Adrenal gland (tissue), 19 donors: ENCODE measurements at places on chromosomes 13 and 19. TPM values are rescaled to one million over a fixed set of nuclear protein-coding genes. Genes with fewer than 3 reads are reported as not detected.
A peak's percentile ranks its signal among the peaks of the same experiment; 100 is the strongest.

DNA sequence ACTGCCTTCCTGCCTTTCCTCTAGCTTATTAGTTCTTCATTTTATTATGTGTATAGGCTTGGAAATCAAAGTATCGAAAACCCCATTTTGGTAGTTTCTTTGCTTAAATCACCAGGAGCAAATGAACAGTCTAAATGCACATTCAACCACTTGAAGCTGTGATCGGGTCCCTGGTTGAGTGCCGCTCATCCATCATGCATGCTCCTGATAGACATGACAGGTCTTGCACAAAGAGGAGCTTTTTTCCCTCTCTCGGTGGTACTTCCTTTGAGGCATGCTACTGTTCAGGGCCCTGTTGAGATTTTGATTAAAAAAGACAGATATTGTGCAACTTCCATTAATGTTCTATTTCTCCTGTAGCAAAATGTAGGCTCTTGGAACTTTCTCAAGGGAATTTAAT is 185.8 kb downstream of the OLFM4 start:
- no peak for DNase-seq

- no peak for DNase-seq
These were observed 12.2 kb downstream of the TJP3 start for GRCh38 chr19:3720349-3720917.

DNA sequence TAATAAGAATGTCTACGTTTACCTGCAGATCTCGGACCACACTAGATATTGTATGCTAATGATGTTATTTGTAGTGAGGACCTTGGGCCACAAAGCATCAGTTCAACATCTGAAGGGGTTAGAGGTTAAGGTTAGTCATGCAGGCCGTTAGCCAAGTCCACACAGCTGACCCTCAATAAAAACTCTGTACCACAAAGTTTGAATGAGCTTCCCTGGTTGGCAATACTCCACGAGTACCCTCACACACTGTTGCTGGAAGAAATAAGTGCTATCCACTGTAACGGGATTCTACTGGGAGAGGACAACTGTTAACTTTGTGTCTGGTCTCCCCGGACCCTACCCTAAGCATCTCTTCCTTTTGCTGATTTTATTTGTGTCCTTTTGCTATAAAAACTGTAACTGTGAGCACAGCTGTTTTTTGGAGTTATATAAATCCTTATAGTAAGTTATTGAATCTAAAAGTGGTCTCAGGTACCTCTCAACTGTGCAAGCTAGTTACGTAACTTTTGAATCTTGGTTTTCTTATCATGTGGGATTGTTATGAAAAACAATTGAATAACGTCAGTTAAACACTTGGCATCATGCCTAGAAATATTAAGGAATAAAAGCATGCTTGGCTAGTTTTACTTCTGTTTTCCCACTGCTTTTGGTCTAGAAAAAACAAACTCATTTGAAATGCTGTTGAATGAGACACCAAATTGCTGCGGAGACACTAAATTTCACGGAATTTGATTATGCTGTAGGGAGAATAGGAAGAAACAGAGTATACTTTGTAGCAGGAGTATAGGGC is 181.5 kb downstream of the DNAJC3 start:
- no peak for DNase-seq

Gene RASGRP4
- total RNA-seq = 8.3 TPM

- no peak for DNase-seq
These were observed 4.2 kb upstream of the RPS11 start for GRCh38 chr19:49491804-49492572.

Gene PRR12
- total RNA-seq = 25.8 TPM

Gene TNFRSF19
- total RNA-seq = 2.1 TPM

- DNase-seq = no peak
These were observed 1.5 kb downstream of the SMAD9 start for GRCh38 chr13:36918246-36919131.

DNA sequence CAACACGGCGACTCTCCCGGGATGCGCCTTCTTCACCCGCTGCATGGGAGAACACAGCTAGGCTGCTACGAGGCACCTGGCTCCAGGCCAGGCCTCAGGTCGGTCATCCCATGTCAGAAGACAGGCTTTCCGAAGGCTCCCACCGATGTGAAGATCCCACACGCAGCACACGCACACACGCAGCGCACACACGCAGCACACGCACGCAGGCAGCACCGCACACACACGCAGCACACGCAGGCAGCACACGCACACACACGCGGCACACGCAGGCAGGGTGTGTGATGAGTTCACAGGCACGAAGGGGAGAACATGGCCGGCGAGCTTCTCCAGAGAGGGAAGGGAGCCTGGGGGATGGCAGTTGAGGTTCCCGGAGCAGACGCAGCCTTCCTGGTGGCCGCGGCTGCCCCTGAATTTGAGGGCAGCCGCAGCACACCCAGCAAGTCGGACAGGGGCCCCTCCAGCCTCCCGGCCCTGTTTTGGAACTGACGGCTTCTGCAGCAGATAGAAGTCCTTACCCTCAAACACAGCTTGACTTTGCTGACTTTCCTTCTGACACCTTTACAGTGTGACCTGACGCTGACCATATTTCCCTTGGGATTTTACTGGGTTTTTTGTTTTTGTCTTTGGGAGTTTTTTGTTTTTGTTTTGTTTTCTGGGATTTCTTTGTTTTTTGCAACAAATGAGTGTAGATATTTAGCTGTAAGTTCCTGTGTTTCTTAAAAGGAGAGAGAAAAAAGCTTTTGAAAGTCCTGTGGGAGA is 55.9 kb downstream of the RASA3 start:
- DNase-seq = peak; percentile 9

DNA sequence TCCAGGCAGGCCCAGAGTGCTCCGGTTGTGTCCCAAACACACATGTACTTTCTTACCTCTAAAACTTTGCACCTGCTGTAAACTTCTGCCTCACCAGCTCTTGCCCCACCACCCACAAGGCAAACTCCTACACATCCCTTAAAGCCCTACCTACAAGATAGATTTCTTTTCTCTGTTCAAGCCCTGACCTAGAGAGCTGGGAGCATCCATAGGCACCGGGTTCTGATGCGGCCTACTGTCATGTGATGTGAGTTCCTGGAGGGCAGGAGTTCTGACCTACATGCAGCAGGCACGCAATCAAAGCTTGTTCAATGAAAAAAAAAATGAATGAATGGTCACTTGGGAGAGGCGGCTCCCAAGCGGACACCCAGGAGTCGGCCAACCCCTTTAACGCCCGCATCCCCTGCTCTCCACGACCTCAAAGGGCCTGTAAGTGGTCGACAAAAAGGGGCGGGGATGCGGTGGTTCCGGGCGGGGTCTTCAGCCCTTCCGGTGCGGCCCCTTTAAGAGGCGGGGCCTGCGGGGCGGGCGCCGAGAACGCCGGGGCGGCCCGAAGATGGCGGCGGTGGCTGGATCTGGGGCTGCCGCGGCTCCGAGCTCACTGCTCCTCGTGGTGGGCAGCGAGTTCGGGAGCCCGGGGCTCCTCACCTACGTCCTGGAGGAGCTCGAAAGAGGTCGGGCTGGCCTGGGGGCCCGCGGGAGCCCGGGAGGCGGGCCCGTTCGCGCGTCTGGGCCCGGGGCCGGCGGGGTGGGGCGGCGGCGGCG is at the start of gene MAP1S:
Gene MAP1S, plus strand, starts transcription at position 534 of the 765 bp plus-strand sequence. Its CDS starts 23 bp downstream, at position 557.
- peak; percentile 34 for DNase-seq

DNA sequence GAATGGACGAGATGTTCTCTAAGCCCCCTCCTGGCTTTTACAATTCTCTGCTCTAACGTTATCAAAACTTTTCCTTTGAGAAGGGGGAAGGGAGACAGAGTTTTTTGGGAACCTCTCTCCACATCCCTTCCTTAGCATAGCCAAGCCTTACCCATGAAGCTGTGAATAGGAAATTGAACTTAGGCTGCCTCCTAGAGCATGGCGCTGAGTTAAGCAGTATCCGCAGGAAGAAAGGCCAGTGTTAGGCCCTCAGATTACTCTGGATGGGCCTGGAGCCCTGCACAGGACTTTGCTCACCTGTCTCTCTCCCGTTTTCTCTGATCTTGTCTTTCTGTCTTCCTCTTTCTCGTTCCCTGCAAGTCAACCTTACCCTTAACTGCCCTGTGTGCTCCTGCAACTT is 39.6 kb downstream of the CYP2B6 start:
- no peak for DNase-seq

- no peak for DNase-seq
These were observed 17.2 kb downstream of the PRR36 start for GRCh38 chr19:7856679-7857663.
